ENCODE measurements at places on chromosomes 13 and 19. TPM values are rescaled to one million over a fixed set of nuclear protein-coding genes. Genes with fewer than 3 reads are reported as not detected.

SGCG gene
- total RNA-seq: not detected

DIAPH3 gene
- total RNA-seq: 0.45 TPM

DCLK1 gene
- not detected for total RNA-seq

GNG7 gene
- total RNA-seq: 6.3 TPM

ABCA7 gene
- total RNA-seq: 171 TPM

CEACAM8 gene
- total RNA-seq: not detected

KIR2DL4 gene
- total RNA-seq: not detected

MAP4K1 gene
- total RNA-seq: 326 TPM

SLC8A2 gene
- total RNA-seq: not detected

ZNF77 gene
- 4.7 TPM for total RNA-seq

ETV2 gene
- 1.3 TPM for total RNA-seq

PSG11 gene
- not detected for total RNA-seq

NECTIN2 gene
- 1.5 TPM for total RNA-seq

MRPL54 gene
- total RNA-seq: 67.1 TPM

ZNF714 gene
- total RNA-seq: 8.6 TPM

SLC39A3 gene
- total RNA-seq: 16.0 TPM

ZNF540 gene
- total RNA-seq: 13.8 TPM

RABAC1 gene
- 67.0 TPM for total RNA-seq

SCN1B gene
- total RNA-seq: 4.1 TPM

DHX34 gene
- total RNA-seq: 14.5 TPM

GFY gene
- total RNA-seq: not detected

TEX29 gene
- total RNA-seq: 0.36 TPM

LHB gene
- total RNA-seq: not detected

MIER2 gene
- total RNA-seq: 23.2 TPM

ASPDH gene
- total RNA-seq: not detected

CFAP97D2 gene
- 4.5 TPM for total RNA-seq

NPHS1 gene
- not detected for total RNA-seq

NMRK2 gene
- total RNA-seq: not detected

PDE4A gene
- total RNA-seq: 3.7 TPM
